ENCODE measurements at places on chromosomes 11 and 22.

- peak; percentile 75 for DNase-seq
Observed at GRCh38 chr11:113384551-113384950, 3.0 kb upstream of the ANKK1 start.

- no peak for DNase-seq
Observed at GRCh38 chr22:36758792-36759271, 17.1 kb downstream of the IFT27 start.

DNA sequence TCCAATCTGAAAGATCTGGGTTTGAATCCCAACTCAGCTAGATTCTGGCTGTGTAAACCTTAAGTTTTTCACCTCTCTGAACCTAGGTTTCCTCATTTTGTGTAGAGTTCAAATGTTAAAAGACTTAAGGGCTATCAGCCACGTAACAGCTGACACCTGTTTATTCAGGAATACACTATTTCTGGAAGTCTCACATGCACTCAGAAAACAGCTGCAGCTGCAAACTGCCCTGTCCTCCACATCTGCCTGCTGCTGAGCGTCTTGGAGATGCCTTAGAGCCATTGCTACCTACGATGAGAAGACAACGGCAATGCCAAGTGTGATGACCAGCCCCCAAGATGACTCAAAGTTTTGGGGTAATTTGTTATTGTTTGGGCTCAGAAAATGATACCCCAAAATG is 6.7 kb upstream of the TRIM44 start:
- DNase-seq: no peak

DNA sequence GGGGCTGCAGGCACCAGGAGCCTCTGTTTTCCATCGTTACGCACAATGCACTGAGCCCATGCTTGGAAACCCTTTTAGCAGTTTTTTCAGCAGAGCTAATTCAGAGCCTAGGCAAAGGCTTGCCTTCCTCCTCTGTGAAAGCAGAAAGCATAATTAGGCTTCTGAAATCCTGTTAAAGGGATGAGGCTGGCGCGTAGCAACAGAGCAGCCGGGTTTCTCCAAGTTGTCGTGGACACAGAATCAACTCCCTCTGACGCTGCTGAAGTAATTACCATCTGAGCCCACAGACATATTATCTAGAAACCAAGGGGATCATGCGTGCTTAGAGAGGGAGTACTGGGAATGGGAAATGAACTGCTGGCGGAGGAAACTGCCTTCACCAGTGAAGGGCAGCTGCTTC is 85.4 kb downstream of the MYO18B start:
- no peak for DNase-seq

DNA sequence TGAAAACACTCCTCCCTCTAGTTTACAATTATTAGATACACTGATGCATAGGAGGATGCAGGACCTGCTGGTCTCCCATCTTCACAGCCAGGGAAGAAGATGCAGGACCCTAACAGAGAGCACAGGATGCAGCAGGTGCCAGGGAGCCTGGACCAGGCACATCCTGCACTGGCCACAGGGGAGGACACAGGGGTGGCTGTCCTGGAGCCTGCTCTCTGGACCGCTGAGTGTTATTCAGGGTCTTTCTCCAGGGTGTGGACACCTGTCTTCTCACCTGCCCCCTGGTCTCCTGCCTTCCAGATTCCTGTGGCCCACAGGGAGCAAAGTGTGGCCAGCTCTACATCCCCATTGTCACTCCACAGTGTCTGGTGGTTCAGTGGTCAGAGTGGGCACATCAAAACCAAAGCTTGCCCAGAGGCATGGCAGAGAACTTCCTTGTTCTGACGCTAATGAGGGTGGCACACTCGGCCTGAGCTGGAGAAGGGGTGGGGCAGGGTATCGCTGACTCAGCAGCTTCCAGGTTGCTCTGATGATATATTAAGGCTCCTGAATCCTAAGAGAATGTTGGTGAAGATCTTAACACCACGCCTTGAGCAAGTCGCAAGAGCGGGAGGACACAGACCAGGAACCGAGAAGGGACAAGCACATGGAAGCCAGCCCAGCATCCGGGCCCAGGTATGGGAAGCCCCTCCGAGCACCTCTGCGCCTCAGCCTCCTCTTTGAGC is at the start of gene APOBEC3A:
Gene APOBEC3A, plus strand, starts transcription at position 564 of the 725 bp plus-strand sequence. Its CDS starts 83 bp downstream, at position 647.
- DNase-seq: no peak

- DNase-seq: no peak
Observed at GRCh38 chr11:76166314-76166713, 40.0 kb downstream of the WNT11 start.

DNA sequence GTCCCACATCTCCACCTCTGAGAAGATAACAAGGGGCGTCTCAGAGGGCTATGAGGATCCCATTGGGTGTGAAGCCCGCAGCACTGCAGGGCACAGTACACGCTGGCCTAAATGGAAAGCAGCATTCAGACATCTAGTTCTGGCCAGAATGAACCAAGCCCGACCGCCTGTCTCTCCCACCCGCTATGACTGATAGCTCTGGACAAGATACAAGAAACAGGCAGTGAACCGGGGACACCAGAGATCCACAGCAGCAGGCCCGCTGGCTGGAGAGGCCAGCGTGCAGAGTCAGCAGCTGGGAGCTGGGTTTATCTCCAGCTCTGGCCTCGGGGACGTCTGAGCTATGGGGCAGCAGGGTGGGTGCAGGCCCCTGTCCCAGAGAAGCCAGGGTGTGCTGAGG is 9.6 kb downstream of the CERK start:
- DNase-seq: no peak

DNA sequence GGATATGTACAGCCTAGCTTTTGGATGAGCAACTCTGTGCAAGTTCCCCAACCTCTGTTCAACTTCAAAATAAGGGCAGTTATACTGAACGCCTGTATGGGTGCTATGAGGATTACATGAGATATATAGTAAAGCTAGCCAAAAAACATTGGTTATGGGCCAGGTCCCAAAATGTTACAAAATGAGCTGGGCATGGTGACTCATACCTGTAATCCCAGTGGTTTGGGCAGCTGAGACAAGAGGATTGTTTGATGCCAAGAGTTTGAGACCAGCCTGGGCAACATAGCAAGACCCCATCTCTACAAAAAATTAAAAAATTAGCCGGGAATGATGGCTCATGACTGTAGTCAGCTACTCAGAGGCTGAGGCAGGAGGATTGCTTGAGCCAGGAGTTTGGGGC is 118.4 kb downstream of the TEAD1 start:
- DNase-seq: no peak

DNA sequence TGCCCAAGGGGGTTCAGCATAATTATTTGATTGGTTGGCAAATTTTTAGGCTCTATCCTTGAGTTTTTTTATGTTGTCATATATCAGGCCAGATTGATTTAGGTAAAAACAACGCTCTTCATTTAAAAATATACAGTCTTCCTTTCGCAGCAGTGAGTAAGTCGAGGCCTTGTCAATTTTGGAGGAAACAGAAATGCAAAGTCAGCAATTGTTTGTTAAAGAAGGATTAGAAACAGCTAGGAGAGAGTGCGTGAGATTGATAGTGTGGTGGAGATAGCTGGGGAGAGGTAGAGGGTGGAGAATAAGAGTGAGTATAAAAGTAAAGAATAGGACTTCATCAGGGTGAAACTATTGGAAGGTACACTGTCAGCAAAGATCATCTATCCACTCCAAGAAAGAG is 830.8 kb downstream of the LUZP2 start:
- no peak for DNase-seq

- DNase-seq: peak; percentile 62
Observed at GRCh38 chr22:28670161-28670560, 9.5 kb downstream of the TTC28 start.

GRCh38 chr11:79362821-79363220 is 78.0 kb downstream of the TENM4 start:
- DNase-seq: no peak

GRCh38 chr11:2318707-2319106 is 16.9 kb downstream of the TSPAN32 start:
- no peak for DNase-seq

DNA sequence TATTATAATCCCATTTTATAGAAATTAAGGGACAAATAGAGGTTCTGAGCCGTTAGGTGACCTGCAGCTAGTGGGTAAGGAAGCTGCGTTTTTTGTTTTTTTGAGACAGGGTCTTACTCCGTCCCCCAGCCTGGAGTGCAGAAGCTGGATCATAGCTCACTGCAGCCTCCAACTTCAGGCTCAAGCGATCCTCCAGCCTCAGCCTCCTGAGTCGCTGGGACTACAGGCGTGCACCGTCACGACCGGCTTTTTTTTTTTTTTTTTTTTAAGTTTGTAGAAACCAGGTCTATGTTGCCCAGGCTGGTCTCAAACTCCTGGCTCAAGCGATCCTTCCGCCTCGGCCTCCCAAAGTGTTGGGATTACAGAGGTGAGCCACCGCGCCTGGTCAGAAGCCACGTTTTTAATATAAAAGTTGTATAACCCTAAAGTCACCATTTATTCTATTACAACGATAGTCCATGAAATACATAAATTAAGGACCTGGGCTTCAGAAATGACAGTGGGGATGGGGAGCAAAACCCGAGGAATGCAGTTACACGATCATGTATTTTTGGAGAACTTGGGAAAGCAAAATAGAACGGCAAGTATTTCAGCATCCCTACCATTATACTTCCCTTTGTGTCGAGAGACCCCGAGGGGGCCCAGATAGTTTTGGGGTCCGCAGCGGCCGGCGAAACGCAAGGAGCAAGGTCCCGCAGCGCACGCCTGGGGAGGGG is 638 bp downstream of the SAAL1 start:
- DNase-seq: no peak

DNA sequence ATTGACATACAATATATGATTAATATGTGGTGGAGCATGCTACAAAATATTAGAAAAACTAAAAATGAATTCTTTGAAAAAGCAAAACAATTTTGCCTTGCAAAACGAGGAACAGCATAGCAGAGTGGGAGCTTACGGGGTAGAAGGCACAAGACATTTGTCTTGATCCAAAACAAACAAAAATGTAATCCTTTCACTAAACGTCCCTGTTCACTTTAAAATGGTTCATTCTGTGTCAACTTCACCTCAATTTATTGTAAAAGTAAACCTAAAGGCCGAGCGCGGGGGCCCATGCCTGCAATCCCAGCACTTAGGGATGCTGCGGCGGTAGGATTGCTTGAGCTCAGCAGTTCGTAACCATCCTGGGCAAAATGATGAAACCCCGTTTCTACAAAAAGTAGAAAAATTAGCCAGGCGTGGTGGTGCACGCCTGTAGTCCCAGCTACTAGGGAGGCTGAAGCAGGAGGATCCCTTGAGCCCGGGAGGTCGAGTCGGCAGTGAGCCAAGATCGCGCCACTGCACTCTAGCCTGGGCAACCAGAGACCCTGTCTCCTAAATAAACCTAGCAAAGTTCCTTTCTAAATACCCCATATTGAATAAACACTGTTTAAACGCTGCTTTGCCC is 2.0 kb downstream of the PRDM10 start:
- DNase-seq: no peak

- DNase-seq: no peak
Observed at GRCh38 chr11:121792185-121792584, 323.8 kb downstream of the BLID start.

DNA sequence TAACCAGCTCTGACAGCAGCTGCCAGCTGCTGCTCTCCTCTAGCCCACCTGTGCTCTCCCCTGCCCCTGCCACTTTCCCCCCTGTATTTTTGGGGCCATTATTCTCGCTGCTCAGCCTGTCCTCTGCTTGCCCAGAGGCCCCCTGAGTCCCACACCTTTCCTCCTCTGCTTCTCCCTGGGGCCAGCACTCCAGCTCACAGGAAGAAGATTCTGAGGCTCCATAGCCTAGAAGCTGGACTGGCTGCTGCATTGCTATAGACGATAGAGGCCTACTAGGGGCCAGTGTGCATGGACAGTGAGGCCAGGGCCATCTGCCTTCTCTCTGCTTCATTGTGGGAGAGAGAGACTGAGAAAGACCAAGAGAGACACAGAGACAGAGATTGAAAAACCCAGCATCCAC is 679 bp downstream of the OMP start:
- DNase-seq: no peak

- no peak for DNase-seq
Observed at GRCh38 chr11:32870676-32871075, 21.9 kb upstream of the QSER1 start.

DNA sequence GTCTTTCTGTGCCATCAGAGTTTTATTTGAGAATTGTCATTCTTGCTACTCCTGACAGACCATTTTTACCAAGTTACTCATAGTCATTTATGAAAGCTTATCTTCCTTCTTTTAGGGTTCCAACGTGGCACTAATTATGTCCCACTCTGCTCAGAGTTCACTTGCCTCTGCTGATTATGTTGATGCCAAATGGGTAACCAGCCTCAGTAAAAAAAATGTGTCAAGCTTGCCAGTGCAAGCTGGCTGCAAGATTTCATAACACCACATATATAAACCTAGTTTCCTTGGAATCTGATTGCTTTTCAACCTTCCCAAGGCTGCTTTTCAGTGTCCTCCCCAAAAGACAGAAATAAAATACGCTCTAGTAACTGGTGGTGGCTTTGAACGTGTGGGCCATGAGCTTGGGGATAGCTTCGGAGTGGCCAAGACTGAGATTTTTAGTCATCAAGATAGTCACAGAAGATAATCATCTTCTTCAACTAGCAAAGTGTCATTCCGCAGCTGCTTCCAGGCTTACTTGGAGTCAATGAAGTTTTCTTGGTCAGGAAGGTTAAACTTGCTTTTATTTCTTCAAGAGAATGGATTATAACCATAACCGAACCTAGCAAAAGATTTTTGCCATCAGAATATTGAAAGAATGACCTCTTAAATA is 29.5 kb upstream of the APOA1 start:
- no peak for DNase-seq

- DNase-seq: no peak
Observed at GRCh38 chr22:30572210-30572609, 2.3 kb downstream of the GAL3ST1 start.

DNA sequence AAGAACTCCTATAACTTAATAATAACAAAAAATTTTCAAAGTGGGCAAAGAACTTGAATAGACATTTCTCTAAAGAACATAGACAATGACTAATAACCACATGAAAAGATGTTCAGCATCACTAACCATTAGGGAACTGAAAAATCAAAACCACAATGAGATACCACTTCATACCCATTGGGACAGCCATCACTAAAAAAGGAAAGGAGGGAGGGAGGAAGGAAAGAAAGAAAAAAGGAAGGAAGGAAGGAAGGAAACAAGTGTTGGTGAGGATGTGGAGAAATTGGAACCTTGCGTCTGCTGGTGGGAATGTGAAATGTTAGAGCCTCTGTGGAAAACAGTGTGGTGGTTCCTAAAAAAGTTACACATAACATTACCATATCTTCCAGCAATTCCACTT is 55.8 kb downstream of the MS4A13 start:
- DNase-seq: no peak

- DNase-seq: no peak
Observed at GRCh38 chr11:22828373-22828772, 1.2 kb downstream of the SVIP start.

GRCh38 chr11:59767225-59767611 is 12.0 kb downstream of the STX3 start:
- no peak for DNase-seq

- no peak for DNase-seq
Observed at GRCh38 chr11:105357764-105358163, 218.2 kb upstream of the CARD18 start.

All from AG09309 (cell line).